CD4-positive, alpha-beta T cell treated with Interleukin-15 for 4 hours (primary cell): ENCODE measurements at places on chromosomes 7 and 10.

GRCh38 chr7:92279396-92280031 is 33.7 kb downstream of the ANKIB1 start:
- DNase-seq, result no peak

DNA sequence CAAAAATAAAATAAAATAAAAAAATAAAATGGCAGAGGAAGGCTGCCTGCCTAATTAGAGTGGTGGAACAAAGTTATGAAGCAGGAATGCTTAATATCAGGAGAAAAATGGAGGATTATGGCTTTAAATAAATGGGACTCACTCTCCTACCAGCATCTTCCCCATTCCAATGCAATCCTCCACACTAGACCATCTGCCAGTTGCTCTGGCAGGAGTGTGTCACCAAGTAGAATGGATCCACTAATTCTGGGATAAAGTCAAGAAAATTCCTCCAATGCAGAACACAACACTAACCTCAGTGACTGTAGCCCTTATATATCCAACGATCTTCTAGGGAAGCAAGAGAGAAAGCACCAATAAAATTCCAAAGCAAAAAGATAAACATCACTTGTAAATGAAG is 112.5 kb upstream of the ARID5B start:
- DNase-seq, result no peak

DNA sequence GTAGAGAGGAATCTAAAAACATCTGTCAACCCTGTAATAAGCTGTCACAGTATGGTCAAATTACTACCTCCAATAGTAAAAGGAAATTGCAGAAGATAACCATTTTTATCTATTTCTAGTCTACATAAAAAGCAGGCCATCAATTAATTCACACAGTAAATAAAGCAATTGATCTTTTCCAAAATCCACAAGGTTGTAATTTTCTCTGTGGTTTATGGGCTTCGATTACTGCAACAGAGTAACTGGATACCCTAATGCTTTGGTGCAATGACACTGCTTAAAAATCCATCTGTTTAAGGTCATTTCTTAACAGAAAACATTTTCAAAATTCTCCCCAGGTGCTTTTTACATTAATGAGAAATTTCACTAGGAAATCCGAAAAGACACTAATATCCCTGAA is 23.9 kb downstream of the ESYT2 start:
- no peak for DNase-seq

- DNase-seq, result no peak
These were observed 273.7 kb downstream of the SKAP2 start for GRCh38 chr7:26590709-26591108.

DNA sequence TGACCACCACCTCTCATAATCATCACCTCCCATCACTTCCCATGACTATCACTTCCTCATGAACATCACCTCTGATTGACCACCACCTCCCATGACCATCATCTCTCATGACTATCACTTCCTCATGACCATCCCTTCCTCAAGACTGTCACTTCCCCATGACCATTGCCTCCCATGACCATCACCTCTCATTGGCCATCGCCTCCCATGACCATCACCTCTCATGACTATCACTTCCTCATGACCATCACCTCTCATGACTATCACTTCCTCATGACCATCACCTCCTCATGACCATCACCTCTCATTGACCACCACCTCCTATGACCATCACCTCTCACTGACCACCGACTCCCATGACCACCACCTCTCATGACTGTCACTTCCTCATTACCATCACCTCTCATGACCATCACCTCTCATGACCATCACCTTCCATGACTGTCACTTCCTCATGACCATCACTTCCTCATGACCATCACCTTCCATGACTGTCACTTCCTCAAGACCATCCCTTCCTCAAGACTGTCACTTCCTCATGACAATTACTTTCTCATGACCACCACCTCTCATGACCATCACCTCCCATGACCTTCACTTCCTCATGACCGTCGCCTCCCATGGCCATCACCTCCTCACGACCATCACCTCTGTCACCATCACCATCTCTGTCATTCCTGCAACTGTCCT is 51.6 kb downstream of the PDGFA start:
- DNase-seq, result no peak

DNA sequence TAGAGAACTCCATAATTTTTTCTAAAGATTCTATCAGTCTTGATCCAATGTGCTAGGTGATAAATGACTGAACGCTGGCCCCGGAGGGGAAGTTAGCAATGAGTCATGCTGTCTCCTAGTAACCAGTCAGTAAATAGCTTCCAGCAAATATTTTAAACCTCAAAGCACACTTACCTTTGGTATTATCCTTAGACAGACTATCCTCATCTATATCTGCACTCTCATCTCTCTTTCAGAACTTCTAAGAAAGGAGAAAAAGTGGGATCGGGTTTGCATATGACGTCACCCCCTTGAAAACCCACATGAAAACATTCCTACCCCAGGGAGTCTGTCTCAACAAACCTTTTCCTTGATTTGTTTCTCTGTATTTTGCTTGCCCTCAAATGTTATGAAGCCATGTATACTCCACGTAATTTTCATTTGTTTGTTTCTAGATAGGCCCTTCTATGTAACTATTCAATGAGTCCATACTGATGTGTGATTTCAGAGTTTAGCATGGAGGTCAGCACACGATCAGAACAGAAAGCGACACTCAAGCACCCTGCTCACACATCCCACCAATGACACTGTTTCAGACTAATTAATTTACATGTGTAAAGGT is 174.9 kb upstream of the NRP1 start:
- peak; percentile 7 for DNase-seq

- no peak for DNase-seq
These were observed 307.5 kb upstream of the ANKRD30A start for GRCh38 chr10:36817898-36818297.

DNA sequence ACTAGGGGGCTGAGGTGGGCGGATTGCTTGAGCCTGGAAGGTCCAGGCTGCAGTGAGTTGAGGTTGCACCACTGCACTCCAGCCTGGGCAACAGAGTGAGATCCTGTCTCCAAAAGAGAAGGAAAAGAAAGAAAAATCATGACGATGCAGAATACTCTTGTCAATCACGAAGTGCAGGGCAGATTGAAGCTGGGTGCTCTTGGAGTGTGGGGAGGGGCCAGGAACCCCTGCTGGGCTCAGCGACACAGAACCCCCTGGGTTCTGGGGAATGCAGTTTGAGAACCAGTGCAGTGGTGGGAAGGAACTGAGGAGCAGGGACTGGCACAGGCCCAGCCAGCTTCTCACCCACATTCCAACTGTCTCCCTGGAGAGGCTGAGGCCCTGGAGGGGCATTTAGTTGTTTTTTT is 10.8 kb upstream of the INTS1 start:
- no peak for DNase-seq

DNA sequence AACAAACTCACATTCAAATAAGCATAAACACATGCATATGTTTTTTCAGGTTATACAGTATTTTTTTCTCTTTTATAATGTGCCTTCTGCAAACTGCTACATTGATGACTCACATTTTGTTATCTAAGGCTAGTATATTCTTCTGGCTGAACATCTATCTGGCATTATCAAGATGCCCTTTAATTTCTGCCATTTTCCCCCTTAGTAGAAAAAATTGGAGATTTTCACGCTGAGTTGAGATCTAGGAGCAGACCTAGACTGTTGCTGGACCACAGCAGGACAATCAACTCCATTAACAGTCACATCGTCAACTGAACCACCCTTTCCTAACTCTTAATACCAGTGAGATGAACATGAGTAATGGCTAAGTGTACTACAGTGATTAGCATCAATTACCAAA is 41.6 kb downstream of the ERCC6 start:
- no peak for DNase-seq
